ENCODE measurements at places on chromosomes 16 and 17. TPM values are rescaled to one million over a fixed set of nuclear protein-coding genes. Genes with fewer than 3 reads are reported as not detected.

- H3K4me1 ChIP-seq = no peaks in the 10 kb centered on the region
- H3K36me3 ChIP-seq = no peaks in the 10 kb centered on the region
- no peak overlapping the region for H3K27ac ChIP-seq
- no peak overlapping the region for H3K4me3 ChIP-seq
Observed at GRCh38 chr16:86095131-86095752, 196.3 kb downstream of the IRF8 start.

DNA sequence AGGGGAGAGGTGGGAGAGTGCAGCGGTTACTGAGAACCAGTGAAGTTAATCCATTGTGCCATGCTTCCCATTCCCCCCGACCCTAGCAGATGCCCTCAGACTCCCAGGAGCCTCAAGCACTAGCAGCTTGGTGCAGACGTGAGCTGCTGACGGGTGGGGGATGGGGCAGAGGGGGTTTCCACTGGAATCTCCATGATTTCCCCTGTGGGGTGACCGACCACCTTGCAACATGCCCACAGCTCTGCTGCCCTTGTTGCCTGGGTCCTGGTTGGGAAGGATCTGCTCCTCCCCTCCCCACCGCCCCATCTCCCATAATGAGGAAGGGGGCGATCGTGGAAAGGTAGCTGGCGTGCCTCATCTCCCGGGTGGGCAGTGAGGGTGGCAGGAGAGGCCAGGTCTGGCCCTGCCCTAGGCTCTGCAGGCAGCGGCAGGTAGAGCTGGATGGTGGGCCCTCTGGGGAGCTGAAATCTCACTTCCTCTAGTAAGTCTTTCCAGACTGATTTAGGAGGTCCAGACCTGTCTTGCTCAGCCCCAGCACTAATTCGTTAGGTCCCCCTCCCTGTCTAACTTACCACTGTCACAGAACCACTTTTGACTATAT, 9.6 kb downstream of the FLOT2 start:
- no peak overlapping the region for H3K27ac ChIP-seq
- peaks cover 9% of the 10 kb centered on the region for H3K4me1 ChIP-seq
- DNase-seq = no peak
- no peaks in the 10 kb centered on the region for H3K27me3 ChIP-seq
- H3K4me3 ChIP-seq = no peak overlapping the region

- H3K4me1 ChIP-seq = no peaks in the 10 kb centered on the region
- no peaks in the 10 kb centered on the region for H3K27me3 ChIP-seq
- DNase-seq = no peak
- H3K36me3 ChIP-seq = no peaks in the 10 kb centered on the region
- H3K27ac ChIP-seq = no peak overlapping the region
- no peak overlapping the region for H3K4me3 ChIP-seq
Observed at GRCh38 chr17:75144816-75145512, 9.3 kb downstream of the JPT1 start.

DNA sequence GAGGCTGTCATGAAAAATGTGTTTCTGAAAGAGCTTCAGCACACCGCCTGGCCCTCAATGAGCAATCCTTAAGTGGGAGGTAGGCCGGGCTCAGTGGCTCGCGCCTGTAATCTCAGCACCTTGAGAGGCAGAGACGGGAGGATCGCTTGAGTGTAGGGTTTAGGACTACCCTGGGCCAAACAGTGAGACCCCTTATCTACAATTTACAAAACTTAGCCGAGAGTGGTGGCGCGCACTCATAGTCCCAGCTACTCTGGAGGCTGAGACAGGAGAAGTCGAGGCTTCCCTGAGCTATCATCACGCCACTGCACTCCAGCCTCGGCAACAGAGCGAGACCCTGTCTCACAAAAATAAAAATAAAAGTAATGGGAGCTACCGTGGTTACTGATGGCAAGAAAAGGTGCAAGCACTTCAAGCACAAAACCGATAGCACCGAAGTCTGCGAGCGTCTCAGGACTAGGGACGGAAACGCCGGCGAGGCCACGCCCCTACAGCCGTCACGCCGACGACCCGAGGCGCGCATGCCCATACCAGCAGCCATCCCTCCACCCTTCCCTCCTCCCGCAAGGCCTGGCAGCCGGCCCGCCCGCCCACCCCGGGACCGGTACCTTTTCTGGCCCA, 607 bp downstream of the THUMPD1 start:
- H3K27ac ChIP-seq = peak overlapping the region; percentile 94
- H3K27me3 ChIP-seq = no peaks in the 10 kb centered on the region
- H3K36me3 ChIP-seq = peaks cover 20% of the 10 kb centered on the region
- peak; percentile 45 for DNase-seq

GRCh38 chr16:57140931-57141668, 44.7 kb downstream of the PSME3IP1 start:
- peaks cover 4% of the 10 kb centered on the region for H3K4me1 ChIP-seq
- no peaks in the 10 kb centered on the region for H3K36me3 ChIP-seq
- no peak overlapping the region for H3K4me3 ChIP-seq

DNA sequence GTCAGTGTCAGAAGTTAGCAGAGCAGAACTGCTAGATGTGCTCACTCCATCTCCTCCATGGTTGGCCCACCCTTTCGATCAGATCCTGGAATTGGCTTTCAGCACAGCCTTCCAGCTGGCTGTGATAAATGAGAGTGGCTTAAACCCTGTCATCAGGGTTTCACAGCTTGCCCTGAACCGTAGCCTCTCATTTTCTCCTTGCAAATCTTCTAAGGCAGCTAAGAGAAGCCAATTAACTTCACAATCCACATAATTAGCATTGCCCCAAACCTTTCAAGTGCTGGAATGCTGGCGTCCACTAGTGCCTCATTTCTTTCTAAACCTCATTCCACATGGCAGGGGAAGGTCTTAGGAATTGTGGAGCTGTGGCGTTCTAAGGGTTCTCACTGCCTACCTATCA, 21.7 kb downstream of the MILR1 start:
- no peaks in the 10 kb centered on the region for H3K27me3 ChIP-seq
- DNase-seq = no peak
- H3K27ac ChIP-seq = no peak overlapping the region
- H3K4me3 ChIP-seq = no peak overlapping the region
- H3K4me1 ChIP-seq = no peaks in the 10 kb centered on the region

SHISA9 gene
- 0.21 TPM for total RNA-seq
